ENCODE measurements at places on chromosomes 11 and 22. TPM values are rescaled to one million over a fixed set of nuclear protein-coding genes. Genes with fewer than 3 reads are reported as not detected.

Gene B3GAT3
- total RNA-seq: 40.1 TPM

Gene CNTN5
- not detected for total RNA-seq

Gene MRGPRX3
- total RNA-seq: 0.34 TPM

DNA sequence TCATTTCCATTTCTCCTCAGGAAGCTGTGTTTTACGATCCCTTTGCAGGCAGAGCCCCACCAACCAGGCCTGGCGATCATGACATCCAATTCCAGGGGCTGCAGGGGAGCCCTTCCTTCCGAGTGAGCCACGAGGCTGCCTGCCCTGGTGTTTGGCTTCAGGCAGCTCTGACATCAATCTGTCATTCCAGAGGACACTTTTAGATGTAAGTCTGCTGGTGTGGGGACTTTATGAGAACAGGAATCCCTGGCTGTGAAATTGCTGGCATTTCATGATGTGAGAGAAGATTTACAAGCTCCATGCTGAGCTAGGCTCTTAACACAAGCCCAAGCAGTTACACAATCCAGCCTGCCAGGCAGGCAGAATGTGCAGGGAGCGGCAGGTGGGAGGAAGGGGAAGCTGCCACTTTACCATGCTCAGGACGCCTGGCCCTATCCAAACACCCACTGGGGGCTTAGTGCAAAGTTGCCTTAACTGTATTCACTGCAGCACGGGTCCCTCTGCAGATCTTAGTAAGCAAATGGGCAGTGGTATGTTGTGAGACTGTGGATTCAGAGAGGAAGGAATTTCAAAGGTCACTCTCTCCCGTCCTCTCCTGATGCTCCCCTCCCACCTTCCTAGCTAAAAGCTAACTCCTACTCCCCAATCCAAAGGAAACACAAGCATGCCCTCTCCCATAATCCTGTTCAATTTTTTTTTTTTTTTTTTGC, 43.4 kb upstream of the MICAL2 start:
- peak; percentile 82 for DNase-seq
- peak overlapping the region; percentile 49 for H3K4me3 ChIP-seq
- H3K36me3 ChIP-seq: no peaks in the 10 kb centered on the region

DNA sequence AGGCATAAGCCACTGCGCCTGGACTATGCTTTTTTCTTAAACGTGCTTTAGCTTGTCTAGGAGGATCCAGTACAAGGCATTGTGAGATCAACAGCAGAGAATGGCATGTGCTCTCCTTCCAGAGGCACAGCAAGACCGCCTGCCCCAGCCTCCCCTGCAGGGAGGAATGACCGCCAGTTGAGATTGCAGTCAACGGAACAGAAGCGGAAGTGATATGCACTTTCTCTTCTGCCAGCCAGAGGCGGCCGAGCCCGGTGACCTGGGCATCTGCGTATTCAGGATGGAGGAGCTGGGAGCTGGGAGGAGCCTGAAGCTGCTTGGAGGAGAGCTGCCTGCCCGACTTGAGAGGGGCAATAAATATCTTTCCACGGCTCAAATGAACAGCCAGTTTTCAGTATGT, 243.0 kb downstream of the CTTN start:
- H3K4me3 ChIP-seq: no peak overlapping the region
- no peak overlapping the region for H3K27ac ChIP-seq
- no peak for DNase-seq
- no peaks in the 10 kb centered on the region for H3K27me3 ChIP-seq
- no peaks in the 10 kb centered on the region for H3K36me3 ChIP-seq
- H3K4me1 ChIP-seq: no peaks in the 10 kb centered on the region

GRCh38 chr11:22444076-22444475, 105.9 kb downstream of the SLC17A6 start:
- H3K27me3 ChIP-seq: no peaks in the 10 kb centered on the region
- H3K36me3 ChIP-seq: no peaks in the 10 kb centered on the region
- no peak overlapping the region for H3K4me3 ChIP-seq
- no peak overlapping the region for H3K27ac ChIP-seq
- H3K4me1 ChIP-seq: no peaks in the 10 kb centered on the region

GRCh38 chr11:100970283-100971164, 159.1 kb downstream of the PGR start:
- H3K36me3 ChIP-seq: no peaks in the 10 kb centered on the region
- H3K27me3 ChIP-seq: no peaks in the 10 kb centered on the region
- no peaks in the 10 kb centered on the region for H3K4me1 ChIP-seq
- H3K27ac ChIP-seq: no peak overlapping the region
